ENCODE measurements at places on chromosomes 3 and 15.

DNA sequence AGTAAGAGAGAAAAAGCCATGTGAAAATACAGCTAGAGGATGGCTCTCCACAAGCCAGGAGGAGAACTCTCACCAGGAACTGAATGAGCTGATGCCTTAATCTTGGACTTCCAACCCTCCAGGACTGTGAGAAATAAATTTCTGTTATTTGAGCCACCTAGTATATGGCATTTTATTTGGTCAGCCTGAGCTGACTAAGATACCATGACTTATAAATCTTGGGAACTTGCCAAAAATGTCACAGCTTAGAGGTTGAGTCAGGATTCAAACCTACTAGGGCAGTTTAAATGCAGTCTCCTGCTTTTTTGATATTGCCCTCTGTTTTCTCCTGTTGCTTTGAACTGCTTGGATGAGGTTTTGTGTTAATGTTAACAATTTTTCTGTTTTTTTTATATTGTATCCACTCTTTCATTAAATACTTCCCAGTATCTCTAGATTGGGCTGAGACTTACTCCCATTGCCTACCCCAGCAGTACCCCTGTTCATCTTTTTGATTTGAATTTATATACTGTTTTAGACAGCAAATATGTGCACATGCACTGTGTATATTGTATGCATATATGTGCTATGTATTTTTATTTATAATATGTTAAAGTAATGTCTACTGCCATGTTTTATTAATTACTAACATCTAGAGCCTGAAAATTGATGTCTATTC lies 1223.2 kb downstream of the OTOL1 start:
- no peak for DNase-seq

DNA sequence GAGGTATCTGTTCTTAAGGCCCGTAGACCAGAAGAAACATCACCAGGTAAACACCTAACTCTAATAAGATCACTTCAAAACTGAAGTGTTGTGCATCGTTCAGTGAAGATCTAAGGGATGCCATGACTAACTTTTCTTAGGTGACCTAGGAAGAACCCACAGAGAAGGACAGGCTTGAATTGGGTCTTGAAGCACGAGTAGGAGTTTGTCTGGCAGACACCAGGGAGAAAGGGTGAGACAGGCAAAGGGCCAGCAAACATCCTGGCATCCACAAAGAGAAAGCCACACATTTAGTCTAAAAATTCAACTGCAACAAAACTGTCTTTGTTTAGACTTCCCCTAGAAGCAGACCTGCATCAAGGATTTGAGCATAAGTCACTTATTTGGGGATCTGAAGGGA lies 15.5 kb upstream of the CMTM8 start:
- no peak for DNase-seq

DNA sequence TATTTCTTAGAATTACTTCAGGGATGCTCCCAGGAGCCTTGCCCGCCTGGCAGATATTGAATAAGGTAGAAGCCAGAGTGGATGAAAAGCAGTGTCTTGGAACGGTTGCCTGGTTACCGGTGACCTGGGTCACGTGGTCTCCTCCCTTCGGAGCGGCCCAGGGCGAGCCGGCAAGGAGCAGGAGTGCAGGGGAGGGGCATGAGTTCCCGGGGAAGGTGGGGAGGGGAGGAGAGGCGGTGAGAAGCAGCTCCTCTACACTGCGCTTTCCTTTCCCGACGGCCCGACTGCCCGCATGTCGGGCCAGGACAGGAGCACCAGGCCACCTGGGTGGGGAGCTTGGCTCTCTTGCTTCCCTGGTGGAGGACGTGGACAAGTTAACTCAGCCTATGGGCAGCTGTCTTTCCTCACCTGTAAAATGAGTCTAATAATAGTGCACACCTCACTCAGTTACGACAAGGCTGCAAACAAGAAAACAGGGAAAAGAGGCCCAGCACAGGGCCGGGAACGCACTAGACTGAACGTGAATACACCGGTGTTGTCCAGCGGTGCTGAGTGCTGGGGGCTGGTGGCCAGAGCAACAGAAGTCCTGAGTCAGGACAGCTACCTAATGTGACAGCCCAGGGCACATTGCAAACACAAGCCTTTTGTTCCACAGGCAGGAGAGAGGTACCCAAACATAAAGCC lies 198.3 kb downstream of the ADAMTS9 start:
- DNase-seq: no peak

GRCh38 chr15:46856839-46857502 lies 860.3 kb upstream of the SEMA6D start:
- no peak for DNase-seq

GRCh38 chr3:12839156-12839946 lies 2.0 kb downstream of the RPL32 start:
- no peak for DNase-seq

DNA sequence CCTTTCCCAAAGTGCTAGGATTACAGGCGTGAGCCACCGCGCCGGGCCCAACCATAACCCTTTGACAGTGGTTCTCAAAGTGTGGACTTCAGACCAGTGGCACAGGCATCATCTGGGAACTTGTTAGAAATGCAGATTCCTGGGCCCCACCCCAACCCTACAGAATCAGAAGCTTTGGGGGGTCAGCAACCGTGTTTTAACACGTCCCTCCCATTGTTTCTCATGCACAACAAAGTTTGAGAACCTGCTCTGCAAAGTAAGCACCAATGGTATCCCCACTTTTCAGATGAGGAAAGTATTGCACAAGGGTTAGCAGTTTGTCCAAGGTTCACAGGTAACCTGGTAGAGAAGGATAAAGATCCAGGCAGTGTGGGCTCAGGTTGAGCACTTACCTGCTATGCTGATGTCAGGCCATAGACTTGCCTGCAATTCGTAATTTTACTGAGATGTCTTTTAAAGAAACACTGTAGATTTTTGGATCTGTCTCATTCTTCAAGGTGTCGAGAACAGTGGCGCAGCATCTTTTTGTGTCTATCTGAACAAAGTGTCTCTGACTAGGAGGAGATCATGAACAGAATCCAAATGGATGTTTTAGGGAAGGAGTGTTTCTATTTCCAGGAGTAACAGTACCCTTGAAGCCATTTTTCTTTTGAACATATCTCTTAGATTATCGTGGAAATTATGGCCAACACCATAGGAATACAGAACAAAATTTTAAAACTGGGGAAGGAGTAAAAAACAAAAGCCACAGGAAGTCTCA lies 2.5 kb downstream of the GXYLT2 start:
- no peak for DNase-seq

GRCh38 chr15:41377978-41378377 lies 24.3 kb downstream of the NDUFAF1 start:
- no peak for DNase-seq

DNA sequence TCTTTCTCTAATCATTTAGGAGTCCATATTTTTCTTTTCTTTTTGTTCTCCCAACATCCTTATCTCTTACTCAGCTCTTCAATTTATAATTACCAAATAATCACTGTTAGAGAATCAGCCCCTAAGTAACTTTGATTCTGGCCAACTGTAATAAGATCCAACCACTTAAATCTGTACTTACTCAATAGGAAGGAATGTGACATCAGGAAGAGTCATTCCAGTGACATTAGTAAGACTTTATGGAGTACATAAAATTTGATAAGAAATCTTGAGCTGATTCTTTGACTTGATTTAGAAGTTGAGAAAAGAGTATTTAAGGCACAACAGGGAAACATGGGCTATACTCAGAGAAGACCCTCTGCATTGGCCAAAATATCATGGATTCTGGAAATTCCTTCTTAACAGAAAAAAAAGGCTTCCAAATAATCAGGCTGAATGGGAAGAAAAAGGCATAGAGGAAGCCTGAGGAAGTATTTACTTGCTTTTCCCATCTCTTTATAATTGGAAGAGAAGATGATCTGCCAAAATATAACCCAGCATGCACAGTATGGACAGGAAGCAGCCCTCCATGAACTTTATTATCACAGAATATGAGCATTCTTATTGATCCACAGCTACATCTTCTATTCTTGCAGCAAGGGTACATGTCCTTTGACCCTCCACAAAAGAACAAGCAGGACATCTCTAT lies 289.7 kb upstream of the TPRG1 start:
- DNase-seq: no peak

- DNase-seq: no peak
Observed at GRCh38 chr3:187770224-187770623, 25.0 kb upstream of the BCL6 start.

DNA sequence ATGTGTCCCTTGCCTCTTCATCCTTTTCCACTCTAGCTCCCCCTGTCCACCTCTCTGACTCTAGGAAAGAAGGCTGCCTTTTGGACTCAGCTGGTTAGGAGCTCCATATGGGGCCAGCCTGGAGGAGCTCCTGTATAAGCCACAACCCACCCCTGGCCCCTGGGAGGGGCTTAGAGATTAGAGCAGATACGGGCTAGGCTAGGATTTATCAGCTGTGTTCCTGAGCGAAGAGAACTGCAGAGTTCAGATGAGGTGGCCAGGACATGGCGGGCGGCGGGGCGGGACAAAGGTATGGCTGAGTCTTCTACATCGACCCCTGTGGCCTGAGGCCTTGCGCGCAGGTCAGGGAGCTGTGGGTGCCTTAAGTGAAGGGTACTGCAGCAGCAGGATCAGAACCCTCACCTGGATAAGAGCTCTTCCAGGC lies 7.9 kb downstream of the NBEAL2 start:
- no peak for DNase-seq

Measured in anterior cingulate cortex (tissue), 58 donors.